ENCODE measurements at places on chromosomes 2 and 18.

GRCh38 chr18:50429207-50429948 is 54.5 kb downstream of the SKA1 start:
- DNase-seq = no peak

DNA sequence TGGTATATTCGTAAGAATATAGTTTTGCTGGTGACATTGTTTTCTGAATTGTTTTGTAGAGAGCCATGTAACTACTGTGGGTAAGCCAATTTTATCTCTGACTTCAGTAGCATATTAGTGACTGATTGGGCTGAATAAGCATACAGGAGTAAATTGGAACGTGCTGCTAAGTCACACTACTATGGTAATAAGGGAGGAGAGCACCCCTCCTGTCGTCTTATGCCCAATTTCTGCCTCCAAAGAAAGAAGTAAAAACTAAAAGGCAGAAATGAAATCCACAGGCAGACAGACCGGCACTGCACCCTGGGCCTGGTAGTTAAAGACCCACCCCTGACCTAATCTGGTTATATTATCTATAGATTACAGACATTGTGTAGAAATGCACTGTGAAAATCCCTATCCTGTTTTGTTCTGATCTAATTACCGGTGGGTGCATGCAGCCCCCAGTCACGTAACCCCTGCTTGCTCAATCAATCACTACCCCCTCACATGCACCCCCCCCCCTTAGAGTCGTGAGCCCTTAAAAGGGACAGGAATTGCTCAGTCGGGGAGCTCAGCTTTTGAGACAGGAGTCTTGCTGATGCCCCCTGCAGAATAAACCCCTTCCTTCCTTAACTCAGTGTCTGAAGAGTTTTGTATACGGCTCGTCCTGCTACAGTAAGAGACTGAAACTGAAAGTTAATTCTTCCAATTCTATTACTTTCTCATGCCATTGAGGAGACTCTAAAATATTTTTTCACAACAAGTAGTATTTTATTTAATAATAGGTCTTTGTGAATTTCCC is 167.0 kb downstream of the ZNF804A start:
- DNase-seq = no peak

DNA sequence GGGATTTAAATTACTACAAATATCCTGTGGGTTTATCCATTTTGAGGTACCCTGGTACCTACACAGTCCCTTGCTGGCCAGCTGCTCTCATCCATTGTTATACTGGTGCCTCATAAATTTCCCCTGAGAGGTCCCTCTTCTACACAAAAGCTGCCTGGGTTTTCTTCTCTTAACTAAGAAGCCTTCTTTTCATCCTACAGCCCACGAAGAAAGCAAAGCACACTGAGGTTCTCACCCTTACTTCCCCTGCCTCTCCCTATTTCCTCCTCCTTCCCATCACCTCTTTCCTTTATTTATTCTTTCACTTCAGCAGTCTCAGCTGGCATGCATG is 154.9 kb downstream of the CSRNP3 start:
- no peak for DNase-seq

DNA sequence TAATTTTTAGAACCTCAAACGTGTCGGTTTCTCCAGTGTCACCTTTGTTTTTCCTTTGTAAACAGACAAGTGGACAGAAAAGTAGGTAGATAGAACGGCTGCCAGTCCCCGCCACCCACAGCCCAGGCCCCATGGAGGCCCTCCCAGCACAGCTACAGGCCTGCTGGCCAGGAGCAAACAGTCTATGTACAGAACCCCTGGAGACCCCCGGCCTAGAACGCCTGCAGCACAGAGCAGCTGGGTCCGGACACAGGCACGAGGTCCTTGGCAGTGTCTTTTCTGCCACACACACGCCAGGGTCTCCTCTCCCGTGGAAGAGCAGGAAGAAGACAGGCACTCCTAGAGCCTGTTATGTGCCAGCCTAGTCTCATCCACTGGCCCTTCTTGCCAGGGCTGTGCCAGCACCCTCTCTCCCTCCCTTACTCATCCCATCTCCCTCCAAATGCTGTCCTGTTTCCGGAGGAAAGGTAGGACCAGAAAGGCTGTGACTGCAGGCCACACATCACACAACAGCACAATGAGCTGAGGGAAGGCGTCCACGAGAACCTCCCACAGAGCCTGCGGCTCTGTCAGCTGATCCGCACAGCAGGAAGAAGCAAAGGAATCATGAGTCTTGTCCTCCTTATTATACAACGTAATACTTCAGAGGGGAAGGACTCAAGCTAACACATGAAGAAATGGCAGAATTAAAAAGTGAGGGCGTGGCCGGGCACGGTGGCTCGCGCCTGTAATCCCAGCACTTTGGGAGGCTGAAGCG is 7.7 kb downstream of the DTYMK start:
- DNase-seq = no peak

DNA sequence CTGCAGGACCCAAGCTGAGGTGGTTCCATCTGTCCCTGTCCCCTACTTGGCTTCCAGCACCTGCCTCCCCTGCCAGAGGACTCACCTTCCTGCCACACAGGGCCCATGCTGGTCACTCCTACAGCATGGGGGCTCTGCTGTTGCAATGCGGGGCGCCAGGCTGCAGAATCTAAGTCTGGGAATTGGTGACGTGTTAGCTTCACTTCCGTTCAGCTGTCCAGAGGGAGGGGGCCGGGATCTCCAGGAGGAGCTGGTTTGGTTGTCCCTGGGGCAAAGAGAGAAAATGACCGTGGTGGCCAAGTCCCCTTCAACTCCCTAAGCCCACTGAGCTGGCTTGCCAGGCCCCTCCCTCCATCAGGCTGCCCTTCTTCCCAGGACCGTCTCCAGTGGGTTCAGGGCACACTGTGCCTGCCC is 69.5 kb downstream of the IL1R2 start:
- DNase-seq = no peak

DNA sequence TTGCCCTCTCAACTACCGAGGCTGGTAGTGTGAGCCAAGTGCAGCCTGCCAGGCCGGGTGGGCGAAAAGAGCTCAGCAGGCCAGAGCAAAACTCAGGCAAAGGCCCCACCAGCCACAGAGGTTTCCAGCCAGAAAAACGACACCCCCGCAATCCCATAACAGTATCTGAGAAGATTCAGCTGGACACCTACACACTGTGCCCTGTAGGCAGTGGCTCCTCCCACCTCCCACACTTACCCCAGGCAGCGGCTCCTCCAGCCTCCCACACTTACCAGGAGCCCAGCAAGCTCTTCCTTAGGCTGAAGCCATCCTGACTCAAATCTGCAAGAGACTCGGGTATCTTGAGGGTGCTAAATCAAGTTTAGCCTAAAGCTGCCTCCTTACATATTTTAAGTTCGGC is 15.6 kb upstream of the TMEM18 start:
- no peak for DNase-seq

- no peak for DNase-seq
Observed at GRCh38 chr2:48792030-48792429, 36.5 kb upstream of the LHCGR start.

GRCh38 chr2:139078376-139078775 is 298.2 kb upstream of the NXPH2 start:
- no peak for DNase-seq

- DNase-seq = no peak
Observed at GRCh38 chr2:73728043-73728442, 9.1 kb downstream of the TPRKB start.

Data from amygdala (tissue), 56 donors.